ENCODE measurements at places on chromosomes 16 and 17. TPM values are rescaled to one million over a fixed set of nuclear protein-coding genes. Genes with fewer than 3 reads are reported as not detected.

Gene MC1R
- polyA plus RNA-seq = 4.4 TPM

Gene BCAR1
- polyA plus RNA-seq = 30.3 TPM

Gene ABR
- polyA plus RNA-seq = 33.3 TPM

Gene CD300H
- not detected for polyA plus RNA-seq

Gene FOXC2
- polyA plus RNA-seq = 0.47 TPM

Gene TMEM186
- 6.4 TPM for polyA plus RNA-seq

Gene HAP1
- 0.17 TPM for polyA plus RNA-seq

Gene SLC6A2
- 0.20 TPM for polyA plus RNA-seq

Gene CSH2
- polyA plus RNA-seq = not detected

Gene SP6
- 0.25 TPM for polyA plus RNA-seq

Gene LHX1
- polyA plus RNA-seq = not detected

Gene DPEP3
- polyA plus RNA-seq = not detected

Gene SNAI3
- not detected for polyA plus RNA-seq

Gene ZPBP2
- not detected for polyA plus RNA-seq

Gene NR1D1
- polyA plus RNA-seq = 11.8 TPM

Gene NPIPB13
- polyA plus RNA-seq = 3.2 TPM

Gene COTL1
- 32.9 TPM for polyA plus RNA-seq

Gene SMPD3
- 1.6 TPM for polyA plus RNA-seq

Gene ABCC11
- 0.07 TPM for polyA plus RNA-seq

Gene BAHCC1
- polyA plus RNA-seq = 16.0 TPM

Gene CCL8
- polyA plus RNA-seq = 3.7 TPM

Gene ACSM2A
- polyA plus RNA-seq = 0.05 TPM

Gene GPS1
- 77.8 TPM for polyA plus RNA-seq

Gene RNF213
- polyA plus RNA-seq = 21.5 TPM

Gene ACAP1
- 2.2 TPM for polyA plus RNA-seq

Gene HS3ST3B1
- polyA plus RNA-seq = 5.6 TPM

Gene KCNJ12
- polyA plus RNA-seq = 0.32 TPM

Gene NXPH3
- polyA plus RNA-seq = 7.1 TPM

Gene ASB16
- 1.3 TPM for polyA plus RNA-seq

Gene CCL3
- 5.3 TPM for polyA plus RNA-seq

Gene OGFOD1
- 36.4 TPM for polyA plus RNA-seq

Gene TEX19
- not detected for polyA plus RNA-seq

Gene MOSMO
- 11.6 TPM for polyA plus RNA-seq

Gene LRRC75A
- polyA plus RNA-seq = 2.2 TPM

Gene TEKT5
- polyA plus RNA-seq = 0.45 TPM

Gene CCT6B
- 1.7 TPM for polyA plus RNA-seq

Gene HLF
- 28.0 TPM for polyA plus RNA-seq

Gene TMEM100
- 15.6 TPM for polyA plus RNA-seq
